ENCODE measurements at places on chromosomes 13 and 19.

GRCh38 chr13:52125547-52125946 lies 3.3 kb downstream of the NEK5 start:
- DNase-seq, result no peak

- DNase-seq, result no peak
Measured at GRCh38 chr13:36865265-36865664, 46.2 kb downstream of the RFXAP start.

DNA sequence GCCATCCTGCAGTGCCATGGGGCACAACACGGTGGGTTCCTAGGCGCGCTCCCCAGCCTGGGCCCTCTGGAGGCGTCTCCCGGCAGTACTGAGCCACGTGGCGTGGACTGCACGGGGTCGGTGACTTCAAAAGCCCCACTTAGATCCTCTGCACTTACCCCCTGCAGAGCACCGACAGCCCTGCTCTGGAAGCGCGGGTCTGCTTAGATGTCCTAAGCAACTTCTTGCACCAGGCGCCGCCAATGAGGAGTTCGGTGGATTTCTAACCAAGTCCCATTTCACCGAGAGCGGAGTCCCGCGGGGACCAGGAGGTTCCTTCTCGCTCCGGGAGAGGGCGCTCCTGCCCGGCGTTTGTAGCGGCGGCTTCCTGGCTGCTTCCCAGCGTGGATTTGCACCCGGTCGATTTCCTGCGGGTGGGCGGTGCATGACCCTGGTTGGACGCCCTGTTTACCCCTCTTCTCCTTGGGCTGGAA lies 25.2 kb upstream of the ZNF845 start:
- DNase-seq, result peak; percentile 53

GRCh38 chr19:33436360-33437345 lies 63.1 kb downstream of the CEBPG start:
- DNase-seq, result no peak

GRCh38 chr13:43180837-43181236 lies 157.5 kb downstream of the DNAJC15 start:
- no peak for DNase-seq

DNA sequence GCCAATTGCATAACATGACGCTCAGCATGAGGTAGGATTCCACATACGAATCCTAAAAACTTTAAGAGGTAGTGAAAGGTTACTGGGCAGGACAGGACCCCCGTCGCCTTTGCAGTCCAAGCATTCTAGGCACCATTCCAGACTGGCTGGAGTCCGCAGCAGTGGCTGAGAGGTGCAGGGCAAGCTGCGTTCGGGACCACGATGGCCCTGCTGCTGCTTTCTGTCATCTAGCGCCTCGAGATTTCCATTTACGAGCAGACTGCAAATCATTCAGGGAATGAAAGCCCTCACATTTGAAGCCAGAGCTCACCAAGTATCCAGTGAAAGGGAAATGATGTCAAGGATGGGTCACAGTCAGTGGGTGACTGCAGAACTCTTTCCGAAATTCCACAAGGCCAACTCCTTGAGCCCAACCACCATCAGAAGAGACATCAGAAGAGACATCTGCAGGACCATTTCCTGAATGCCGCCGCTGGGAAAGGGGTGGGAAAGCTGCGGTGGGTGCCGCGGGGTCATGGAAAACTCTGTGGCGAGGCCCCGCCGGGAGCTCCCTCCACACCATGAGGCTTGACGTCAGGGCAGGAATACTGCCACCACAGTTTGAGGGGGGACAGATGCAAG lies 88.3 kb downstream of the COL4A1 start:
- no peak for DNase-seq

GRCh38 chr19:16825312-16826052 lies 3.7 kb upstream of the SIN3B start:
- DNase-seq, result peak; percentile 46

GRCh38 chr13:39107561-39107960 lies 69.3 kb downstream of the NHLRC3 start:
- no peak for DNase-seq

DNA sequence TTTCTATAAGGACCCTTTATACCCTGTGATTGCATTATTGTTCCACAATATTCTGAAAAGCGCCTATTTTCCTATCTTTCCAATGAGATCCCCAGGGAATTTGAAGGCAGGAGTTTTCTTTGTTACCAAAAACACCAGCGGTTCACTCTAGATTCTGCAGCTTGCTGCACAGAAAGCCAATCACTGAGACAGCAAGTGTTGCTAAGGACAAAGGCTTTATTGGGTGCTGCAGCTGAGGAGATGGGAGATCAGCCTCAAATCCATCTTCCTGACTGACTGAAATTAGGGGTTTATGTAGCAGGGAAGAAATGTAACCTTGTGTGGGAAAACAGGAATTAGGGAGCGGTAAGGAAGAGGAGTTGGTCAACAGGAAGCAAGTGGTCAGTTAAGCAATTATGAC lies 42.6 kb upstream of the MYO16 start:
- DNase-seq, result no peak

GRCh38 chr13:63909726-63910375 lies 2494.2 kb upstream of the PCDH20 start:
- DNase-seq, result no peak

DNA sequence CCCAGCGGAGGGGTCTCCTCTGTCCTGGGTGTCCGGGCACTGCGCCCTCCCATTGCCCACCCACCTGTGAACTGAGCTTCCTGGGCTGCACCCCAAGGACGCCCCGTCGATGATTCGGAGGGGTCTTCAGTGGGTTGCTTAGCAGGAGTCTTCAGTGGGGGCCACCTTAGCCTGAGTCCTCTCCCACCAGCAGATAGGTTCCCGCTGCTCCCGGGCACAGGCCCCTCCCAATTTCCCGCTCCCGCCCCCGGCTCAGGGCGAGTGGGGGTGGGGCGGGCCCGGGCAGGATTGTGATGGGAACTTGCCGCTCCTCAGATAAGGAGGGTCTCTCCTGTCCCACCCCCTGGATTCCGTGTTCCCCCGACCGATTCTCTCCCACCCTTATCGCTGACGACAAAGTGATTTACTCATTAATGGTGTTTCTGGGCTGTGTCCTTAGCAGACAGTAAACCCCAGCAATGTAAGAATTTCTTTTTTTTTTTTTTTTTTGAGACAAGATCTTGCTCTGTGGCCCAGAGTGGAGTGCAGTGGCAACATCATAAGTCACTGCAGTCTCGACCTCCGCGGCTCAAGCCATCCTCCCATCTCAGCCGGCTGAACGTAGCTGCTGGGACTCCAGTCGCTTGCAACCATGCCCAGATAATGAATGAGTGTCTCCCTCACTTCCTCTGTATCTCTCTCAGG lies 655 bp upstream of the S1PR5 start:
- DNase-seq, result no peak

DNA sequence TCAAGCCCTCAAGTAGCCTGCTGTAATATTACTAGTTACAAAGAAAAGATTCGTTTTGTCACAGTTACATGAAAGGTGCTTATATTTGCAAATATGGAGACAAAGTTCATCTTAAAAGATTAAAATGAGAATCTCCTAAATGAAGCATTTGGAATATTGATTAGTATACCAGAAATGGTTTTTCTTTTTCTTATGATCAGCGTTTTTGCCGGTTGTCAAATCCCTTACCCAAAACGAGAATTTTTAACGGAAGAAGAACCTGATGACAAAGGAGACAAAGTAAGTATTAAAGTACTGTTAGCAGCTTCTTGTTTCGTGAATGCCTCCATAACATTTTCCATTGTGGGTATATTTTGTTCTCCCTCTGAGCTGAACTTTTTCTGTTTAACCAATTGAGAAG lies 147.1 kb downstream of the CDK8 start:
- no peak for DNase-seq

DNA sequence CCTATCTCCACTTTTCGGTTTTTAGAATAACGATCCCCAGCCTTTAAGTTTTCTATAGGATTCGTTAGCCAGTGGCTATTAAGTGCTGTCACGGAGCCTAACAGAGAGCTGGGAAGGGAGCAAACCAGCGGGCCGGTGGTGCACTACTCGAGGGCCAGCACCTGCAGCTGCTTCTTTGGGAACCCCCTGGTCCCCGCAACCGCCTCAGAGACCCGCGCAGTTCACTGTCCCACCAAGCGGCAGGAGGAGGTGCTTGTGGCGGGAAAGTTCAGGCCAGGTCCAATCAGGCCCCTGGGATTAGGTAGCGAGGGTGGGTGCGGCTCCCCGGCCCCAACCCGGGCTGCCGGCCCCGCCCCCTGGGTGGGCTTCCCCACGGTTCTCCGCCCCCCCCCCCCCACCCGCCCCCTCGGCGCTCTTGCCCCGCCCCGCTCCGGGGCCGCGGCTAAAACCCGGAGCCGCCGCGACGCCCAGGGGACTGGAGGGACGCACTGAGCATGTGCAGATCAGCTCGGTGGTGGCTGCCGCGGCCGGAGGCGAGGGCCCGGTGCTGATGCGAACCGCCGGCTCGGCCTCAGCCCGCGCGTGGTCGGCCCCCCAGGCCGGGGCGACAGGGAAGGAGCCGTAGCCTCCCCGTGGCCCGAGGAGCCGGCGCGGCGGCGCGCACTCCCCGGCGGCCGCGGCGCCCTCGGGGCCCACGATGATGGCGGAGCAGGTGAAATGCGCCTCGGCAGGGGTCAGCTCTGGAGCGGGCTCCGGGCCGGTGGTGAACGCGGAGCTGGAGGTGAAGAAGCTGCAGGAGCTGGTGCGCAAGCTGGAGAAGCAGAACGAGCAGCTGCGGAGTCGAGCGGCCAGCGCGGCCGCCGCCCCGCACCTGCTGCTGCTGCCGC lies at the start of gene SLAIN1:
Gene SLAIN1 (plus strand): TSS at position 471 of the 887 bp plus-strand sequence. CDS start 227 bp downstream, at position 698.
- DNase-seq, result peak; percentile 76

DNA sequence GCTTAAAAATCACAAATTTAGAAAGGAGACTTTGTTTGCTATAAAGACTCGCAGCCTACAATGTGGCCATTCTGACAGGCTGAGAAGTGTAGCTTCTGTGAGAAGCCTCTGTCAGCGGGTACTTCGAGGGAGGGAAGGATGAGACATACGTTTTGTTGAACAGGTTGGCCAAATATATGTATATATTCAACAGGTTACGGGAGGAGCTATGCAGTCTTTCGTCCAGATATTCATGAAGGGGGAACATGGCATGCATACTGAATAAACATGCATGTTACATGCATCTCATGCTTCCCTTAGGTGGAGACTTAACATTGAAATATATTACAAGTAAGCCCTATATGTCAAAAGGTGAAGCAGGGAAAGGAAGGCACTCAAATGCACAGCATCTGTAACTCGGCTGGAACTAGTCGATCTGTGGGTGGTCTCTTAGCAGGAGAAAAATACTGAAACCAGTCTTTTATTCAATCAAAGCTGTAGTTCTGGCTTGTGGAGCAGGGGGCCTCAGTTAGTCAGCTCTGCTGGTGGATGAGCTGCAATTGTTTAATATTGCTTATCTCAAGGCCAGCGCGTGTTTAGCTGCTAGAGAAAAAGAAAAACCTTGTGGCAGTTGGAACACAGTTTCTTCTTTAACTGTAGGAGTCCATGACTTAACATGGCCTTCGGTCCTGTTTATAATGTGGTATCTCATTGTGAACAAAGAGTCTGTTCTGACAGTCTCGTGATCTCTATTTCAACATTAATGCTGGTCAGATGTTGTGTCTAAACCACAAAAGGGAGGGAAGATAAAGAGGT lies 94.3 kb downstream of the FAM216B start:
- DNase-seq, result peak; percentile 33

DNA sequence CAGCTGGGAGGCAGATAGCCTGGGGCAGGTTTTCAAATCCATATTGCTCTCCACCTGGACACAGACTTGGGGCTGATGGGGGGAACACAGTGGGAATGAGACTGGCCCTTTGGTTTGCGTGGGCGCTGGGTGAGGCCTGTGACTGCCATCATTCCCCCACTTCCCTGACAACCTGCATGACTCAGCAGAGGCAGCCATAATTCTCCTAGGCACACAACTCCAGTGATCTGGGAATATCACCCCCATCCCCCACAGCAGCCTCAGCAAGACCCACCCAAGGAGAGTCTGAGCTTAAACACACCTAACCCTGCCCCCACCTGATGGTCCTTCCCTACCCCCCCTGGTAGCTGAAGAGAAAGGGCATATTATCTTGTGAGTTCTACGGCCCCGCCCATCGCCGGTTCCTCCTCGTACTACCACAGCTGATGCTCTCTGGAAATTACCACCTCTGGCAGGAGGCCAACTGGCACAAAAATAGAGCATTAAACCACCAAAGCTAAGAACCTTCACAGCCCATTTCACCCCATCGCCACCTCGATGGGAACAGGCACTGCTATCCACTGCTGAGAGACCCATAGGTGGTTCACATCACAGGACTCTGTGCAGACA lies 71.0 kb downstream of the RNF17 start:
- no peak for DNase-seq

DNA sequence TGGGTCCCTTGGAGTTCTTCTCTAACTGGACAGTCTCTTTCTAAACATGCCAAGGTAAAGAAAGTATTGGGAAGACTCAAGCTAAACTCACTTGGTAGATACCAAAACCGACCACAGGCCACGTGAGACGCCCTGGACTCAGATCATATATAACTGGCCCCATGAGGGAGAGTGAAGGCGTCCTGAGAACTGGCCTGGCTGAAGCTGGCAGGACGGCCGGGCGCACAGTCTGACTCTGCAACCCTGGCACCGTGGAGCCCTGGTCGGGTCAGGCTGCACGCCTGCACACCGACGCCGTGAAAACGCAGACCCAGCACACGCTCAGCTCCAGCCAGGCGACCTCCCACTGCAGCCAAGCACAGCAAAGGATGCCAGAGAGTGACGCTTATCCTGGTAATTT lies 122.5 kb upstream of the SPACA7 start:
- no peak for DNase-seq

DNA sequence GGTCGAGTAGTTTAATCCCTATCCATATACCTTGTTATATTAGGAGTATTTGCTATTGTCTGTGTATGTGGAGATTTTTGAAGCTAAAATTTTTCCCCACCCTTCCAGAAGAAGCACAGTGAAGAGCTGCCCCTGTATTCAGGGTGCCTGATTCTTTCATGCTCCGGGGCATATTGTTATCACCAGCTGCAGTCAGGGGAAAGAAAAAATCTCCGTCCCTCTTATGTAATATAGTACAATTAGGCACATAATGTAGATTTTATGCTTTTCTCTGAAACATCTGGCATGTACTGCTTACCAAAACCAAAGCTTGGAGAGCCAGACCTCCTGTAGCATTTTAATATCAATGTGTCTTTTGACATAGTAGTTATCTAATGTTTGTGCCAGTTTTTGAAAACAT lies 214.9 kb upstream of the EDNRB start:
- DNase-seq, result no peak

DNA sequence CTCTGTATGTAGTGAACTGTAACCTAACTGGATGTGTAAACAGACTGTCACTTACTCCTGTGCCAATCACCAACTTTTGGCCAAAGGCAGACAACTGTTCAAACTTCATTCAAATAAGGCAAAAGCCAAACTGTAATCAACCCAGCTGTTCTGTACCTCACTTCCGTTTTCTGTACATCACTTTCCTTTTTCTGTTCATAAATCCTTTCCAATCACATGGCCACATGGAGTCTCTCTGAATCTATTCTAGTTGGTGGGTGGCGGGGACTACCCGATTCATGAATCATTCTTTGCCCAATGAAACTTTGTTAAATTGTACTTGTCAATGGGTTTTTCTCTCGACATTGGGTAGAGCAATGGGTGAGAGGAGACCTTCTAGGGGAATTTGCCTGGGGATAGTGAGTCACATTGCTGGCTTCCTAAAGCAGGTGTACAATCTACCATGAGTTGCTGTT lies 178.3 kb upstream of the RFC3 start:
- DNase-seq, result no peak

- DNase-seq, result no peak
Measured at GRCh38 chr19:15615526-15615925, 508 bp downstream of the CYP4F8 start.
